ENCODE measurements at places on chromosomes 16 and 17. TPM values are rescaled to one million over a fixed set of nuclear protein-coding genes. Genes with fewer than 3 reads are reported as not detected.

- DNase-seq, result no peak
These were observed 13.8 kb upstream of the CDR2 start for GRCh38 chr16:22388101-22388644.

GRCh38 chr17:41467561-41467960, 375 bp upstream of the KRT32 start:
- no peak for DNase-seq

- DNase-seq, result no peak
These were observed 202.7 kb downstream of the ZNF423 start for GRCh38 chr16:49653173-49653570.

GRCh38 chr17:63686138-63686685, 13.7 kb downstream of the LIMD2 start:
- no peak for DNase-seq

DNA sequence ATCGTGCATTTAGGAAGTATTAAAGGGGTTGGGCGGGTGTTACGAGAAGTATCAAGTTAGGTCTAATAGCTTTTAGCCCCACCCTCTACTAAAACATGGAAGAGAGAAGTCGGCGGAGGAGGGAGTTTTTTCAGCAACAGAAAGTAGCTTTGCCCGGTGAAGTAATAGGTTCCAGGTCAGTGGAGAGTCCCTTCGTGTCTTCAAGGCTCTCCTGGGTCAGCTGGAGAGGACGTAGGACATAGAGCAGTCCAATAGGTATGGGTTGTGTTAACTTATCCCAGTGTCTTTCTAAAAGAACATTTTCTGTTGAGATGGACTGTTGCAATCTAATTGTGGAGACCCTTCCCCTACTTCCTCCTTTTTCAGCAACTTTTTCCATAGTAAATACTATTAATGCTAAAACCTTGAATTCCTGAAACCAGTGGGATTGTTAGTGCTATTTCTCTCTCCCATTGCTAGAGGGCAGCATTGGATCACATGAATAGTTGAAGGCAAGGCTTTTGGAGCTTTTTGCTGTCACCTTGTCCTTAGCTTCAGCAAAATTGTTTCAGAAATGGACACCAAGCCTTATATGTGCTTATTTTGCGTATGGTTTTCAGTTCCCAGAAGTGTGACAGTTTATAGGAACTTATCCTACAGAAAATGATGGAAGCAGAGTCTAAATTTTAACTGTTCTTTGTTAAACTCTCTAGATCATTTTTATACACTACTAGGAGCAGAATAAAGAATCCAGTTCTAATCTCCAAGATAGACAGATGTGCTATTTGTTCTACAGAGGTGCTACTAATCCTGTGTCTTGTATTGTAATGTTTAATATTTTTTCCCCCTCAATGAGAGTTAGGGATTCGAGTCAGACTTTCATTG, 38.4 kb downstream of the UTP18 start:
- DNase-seq, result peak; percentile 15

GRCh38 chr16:85571563-85571812, 41.6 kb upstream of the GSE1 start:
- DNase-seq, result no peak

The SLC35G6 gene
- 0.40 TPM for polyA plus RNA-seq

All from right lung (tissue), 10 donors.